Stimulated activated CD4-positive, alpha-beta T cell treated with anti-CD3 and anti-CD28 coated beads, TNF-alpha, amount 100 ng/mL, for 48 hours (primary cell): ENCODE measurements at places on chromosomes 12 and 14.

- DNase-seq, result no peak
Observed at GRCh38 chr12:49428793-49429192, 61.5 kb downstream of the SPATS2 start.

DNA sequence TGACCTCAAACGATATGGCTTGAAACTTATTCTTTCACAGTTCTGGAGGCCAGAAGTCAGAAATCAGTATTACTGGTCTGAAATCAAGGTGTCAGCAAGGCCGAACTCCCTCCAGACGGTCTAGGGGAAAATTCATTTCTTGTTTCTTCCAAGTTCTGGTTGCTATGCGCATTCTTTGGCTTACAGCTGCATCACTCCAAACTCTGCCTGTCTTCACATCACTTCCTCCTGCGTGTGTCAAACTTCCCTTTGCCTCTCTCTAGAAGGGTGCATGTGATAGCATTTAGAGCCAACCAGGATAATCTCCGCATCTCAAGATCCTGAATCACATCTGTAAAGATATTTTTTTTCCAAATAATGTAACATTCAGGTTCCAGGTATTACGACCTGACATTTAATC, 62.8 kb downstream of the DENND5B start:
- DNase-seq, result no peak

DNA sequence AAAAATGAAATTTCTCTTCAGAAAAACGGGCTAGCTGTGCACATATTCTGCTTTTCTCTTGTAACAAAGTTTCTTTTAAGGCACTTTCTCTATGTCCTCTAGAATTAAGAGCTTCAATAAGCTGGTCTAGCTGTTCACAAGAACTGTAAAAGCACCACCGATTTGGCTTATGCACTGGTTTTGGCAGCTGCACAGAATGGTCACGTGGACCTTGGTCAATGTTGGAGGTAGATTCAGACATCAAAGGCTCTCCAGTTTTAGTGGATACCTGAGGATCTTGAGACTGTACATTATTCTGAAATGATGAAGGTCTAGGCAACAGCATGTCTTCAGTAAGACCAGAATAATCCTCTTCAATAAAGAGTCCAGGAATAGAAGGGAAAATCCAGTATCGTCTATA, 61.5 kb upstream of the CFL2 start:
- no peak for DNase-seq

- DNase-seq, result no peak
Observed at GRCh38 chr14:81256289-81256960, 35.7 kb upstream of the GTF2A1 start.

- no peak for DNase-seq
Observed at GRCh38 chr12:53427905-53428594, 4.4 kb downstream of the AMHR2 start.

DNA sequence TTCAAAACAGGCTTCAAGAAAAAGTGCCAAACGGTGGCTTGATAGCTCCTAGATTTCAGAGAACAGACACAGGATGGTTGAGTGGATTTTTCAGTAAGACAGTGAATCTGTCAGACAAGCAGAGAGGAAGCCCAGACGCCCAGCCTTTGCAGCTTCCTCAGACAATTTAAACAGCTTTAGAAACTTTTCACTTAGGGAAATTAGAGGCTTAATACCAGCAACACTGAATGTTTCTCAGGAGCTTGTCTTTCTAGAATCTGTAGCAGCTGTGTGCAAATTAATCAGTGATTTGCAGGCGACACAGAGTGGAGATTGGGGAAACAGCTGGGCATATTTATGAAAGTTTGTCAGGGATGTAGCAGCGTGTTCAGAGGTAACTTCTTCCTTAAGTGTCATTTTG, 362.1 kb downstream of the GALC start:
- no peak for DNase-seq

DNA sequence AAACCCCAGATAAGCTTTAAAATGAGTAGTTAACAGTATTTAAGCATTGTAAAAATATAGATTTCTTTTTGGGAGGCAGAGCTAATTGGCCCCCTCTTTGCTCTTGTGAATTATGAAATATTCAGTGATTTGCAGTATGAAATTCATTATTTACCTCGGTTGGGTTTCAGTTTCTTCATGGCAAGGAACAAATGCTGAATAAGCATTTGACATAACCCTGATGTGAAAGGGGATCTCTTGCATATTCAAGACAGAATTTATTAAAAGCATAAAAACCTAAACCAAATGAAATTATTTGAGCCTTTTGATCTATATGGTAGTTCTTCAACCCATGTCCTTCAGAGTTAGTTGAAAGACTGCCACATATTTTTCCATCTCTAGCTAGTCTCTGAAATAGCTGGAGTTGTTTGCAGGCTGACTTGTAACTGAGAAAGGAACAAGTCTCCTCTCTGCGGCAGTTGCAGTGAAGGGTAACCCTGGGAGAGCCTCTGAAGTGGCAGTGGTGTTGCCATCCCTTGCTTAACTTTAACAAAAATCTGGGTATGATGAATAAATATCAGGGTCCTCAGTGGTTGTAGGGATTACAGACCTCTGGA, 690 bp downstream of the AKAP6 start:
- DNase-seq, result no peak

GRCh38 chr14:59085207-59085739, 103.2 kb upstream of the DAAM1 start:
- no peak for DNase-seq

GRCh38 chr12:27290501-27291168, 42.0 kb upstream of the BMAL2 start:
- DNase-seq, result no peak

DNA sequence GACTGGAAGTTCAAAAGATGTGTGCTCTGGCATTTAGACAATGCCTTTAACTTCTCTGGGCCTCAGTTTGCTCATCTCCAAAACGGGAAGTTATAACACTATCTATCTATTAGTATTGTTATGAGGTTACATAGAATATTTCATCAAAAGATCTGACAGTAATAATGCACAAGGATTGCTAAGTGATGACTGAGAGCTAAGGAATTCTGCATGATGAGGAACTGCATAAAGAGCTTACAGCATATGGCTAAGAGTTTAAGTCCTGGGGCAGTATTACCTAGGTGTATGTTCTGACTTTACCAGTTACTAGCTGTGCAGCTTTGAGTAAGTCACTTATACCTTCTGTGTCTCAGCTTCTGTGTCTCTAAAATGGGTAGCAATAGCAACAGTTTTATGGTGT, 160.1 kb upstream of the TMPO start:
- no peak for DNase-seq

DNA sequence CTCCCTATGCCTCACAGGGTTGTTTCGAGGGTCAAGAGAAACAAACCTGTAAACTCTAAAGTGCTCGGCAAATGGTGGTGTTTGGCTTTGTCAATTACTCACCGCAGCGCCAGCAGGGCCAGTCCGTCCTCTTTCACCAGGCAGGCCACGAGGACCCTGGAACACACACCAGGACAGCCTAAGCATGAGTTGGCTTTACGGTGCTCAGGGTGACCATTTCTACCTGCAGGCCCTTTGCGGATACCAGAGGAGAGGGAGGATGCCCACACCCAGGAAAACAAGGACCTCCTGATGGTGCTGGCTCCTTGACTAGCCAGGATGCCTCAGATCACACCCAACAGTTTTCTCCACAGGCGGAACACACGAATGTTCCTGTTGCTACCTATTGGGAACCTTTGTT, 11.5 kb downstream of the COL2A1 start:
- no peak for DNase-seq

- DNase-seq, result no peak
Observed at GRCh38 chr12:124605883-124606774, 38.7 kb upstream of the NCOR2 start.

DNA sequence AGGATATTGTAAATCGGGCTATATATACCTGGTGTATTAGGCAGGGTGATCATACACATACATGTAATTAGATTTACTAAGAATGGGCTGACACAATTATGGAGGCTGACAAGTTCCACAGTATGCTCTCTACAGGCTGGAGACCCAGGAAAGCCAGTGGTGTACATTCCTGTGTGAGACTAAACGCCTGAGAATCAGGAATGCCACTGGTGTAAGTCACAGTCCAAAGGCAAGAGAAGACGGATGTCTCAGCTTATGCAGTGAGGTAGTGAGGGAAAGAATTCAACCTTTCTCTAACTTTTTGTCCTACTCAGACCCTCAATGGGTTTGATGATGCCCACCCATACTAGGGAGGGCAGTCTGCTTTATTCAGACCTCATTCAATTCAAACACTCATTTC, 57.1 kb downstream of the METTL25 start:
- no peak for DNase-seq

- no peak for DNase-seq
Observed at GRCh38 chr12:41339784-41340183, 151.7 kb downstream of the PDZRN4 start.

- DNase-seq, result peak; percentile 89
Observed at GRCh38 chr12:4269279-4269991, 4.1 kb upstream of the CCND2 start.

DNA sequence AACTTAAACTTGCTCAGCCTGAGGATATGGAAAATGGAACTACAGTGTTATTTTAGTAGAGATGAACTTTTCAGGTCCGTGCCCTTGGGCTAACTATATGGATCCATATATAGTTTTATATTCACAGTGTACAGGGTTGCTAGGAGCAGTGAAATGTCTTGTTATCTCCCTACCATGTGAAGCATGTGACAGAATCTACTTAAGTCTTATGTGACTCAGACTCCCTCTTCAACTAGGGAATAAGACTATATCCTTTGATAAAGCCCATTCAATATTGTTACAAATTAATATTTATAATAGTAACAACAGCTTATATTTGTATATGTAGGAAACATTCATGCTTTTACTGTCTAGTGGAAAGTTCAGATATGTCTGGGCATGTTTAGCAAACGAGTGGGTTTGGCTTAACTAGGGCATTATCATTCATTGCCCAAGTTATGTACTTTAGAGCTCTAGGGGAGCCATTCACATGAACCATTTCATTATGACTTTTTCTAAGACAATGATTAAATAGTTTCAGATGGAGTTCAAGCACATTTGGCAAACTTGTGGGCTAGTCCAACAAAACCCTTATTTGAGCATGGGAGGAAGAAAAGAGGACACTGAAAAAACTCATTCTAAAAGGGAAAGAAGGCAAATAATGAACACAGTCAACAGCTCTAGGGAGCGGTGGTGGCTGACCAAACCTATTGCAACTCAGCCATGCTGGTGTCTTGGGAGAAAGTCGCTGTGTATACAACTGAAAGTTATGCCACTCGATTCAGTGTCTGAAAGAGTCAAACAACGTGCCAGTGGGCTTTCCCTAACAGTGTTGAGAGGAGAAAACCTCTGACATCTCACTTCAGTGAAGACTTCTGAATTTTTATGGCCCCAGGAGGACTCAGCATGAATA, 305.9 kb upstream of the G2E3 start:
- no peak for DNase-seq

DNA sequence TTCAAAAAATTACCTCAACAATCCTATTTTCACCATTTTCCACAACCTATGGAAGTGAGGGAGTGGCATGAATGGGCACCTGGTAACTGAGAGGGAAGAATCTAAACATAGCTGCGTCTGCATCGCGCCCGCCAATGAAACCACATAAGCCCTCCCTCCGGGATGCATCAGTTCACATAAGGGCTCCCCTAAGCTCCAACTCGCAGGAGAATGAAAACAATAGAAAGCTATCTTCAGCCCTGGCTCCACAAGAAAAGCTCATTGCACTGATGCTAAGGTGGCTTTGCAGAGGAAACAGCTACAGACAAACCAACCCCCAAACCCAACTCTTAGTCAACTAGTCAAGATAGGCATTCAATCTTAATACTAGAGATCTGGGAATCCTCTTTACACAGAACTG, 173.3 kb downstream of the FOXN3 start:
- DNase-seq, result no peak

- no peak for DNase-seq
Observed at GRCh38 chr14:72552236-72552635, 341.7 kb downstream of the DPF3 start.

DNA sequence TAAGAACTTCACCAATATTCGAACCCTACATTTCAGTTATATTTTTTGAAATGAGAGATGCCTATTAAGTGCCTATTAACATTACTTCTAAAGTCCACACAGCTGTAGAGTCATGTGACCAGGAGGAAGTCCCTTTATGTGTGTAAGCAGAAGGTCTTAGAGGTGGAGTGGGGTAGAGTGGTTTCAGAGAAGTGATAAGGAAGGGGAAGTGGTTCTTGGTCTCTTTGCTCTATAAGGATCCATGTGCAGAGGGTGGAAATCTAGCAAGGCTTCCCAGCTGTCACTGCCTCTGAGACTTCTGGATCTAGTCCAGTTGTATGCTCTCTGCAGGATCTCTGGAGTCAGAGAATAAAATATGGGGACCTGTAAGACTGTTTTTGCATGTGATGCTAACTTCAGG, 673.9 kb downstream of the FLRT2 start:
- no peak for DNase-seq

DNA sequence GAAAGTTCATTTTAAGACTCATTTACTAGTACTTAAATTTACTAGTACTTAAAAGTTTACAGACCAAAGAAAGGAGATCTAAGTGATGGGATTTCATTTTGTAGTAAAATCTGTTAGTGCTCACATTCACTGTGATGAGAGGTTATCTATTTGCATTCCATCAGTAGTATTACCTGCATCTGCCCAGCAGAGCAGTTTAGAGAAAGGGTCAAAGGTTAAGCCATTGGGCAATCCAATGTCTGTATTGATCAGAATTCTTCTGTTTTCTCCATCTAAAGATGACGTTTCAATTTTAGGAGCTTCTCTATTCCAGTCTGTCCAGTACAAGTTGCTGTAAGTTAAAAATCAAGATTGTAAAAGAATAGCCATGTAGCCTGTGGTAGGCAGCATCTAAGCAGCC, 18.3 kb downstream of the RTRAF start:
- no peak for DNase-seq

DNA sequence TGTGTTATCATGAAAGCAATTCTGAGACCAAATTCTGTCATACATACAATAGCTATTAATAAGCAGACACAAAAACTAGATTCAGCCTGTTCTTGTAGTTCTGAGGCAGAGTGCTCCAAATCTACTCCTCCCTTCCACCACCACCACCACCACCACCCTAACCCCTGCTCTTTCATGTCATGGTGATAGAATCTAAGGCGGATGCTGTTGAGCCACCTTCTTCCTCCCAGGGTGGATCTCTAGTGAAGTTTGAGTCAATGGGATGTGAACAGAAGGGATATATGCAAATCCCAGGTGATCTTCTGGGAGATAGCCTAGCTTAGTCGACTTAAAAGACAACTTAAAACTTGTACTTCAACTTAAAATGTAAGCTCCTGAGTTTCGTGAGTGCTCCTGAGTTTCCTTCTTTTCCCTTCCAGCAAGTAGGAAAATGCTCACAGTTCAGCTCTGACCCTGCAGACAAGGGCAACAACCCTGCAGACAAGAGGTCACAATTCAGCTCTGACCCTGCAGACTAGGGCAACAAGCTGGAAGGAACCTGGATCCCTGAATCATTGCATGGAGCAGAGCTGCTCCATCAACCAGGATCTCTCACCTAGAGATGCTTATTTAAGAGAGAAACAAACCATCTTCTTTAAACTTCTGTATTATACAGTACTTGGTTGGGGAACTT, 204.1 kb downstream of the TTC8 start:
- DNase-seq, result no peak
